Right lung (tissue), 10 donors: ENCODE measurements at places on chromosomes 11 and 22. TPM values are rescaled to one million over a fixed set of nuclear protein-coding genes. Genes with fewer than 3 reads are reported as not detected.

The TM7SF2 gene
- 23.5 TPM for polyA plus RNA-seq

The SOX10 gene
- 0.52 TPM for polyA plus RNA-seq

The APOL5 gene
- polyA plus RNA-seq, result not detected

The SCN4B gene
- 7.3 TPM for polyA plus RNA-seq

The TMEM121B gene
- polyA plus RNA-seq, result 0.51 TPM

The HEPHL1 gene
- not detected for polyA plus RNA-seq

The PKNOX2 gene
- 18.1 TPM for polyA plus RNA-seq

The PKP3 gene
- polyA plus RNA-seq, result 13.3 TPM

The SNRPD3 gene
- 153 TPM for polyA plus RNA-seq

The DEPDC7 gene
- polyA plus RNA-seq, result 16.7 TPM

The GTSE1 gene
- polyA plus RNA-seq, result 16.3 TPM

The SLC22A25 gene
- polyA plus RNA-seq, result 0.16 TPM

The CXCR5 gene
- not detected for polyA plus RNA-seq

The OTOG gene
- 0.06 TPM for polyA plus RNA-seq

The SSRP1 gene
- 166 TPM for polyA plus RNA-seq

The SBF1 gene
- polyA plus RNA-seq, result 42.8 TPM

The ENDOD1 gene
- 26.6 TPM for polyA plus RNA-seq

The MFRP gene
- 0.06 TPM for polyA plus RNA-seq

The MMP7 gene
- 0.84 TPM for polyA plus RNA-seq

The PRDM10 gene
- polyA plus RNA-seq, result 11.6 TPM
